ENCODE measurements at places on chromosomes 4 and X.

DNA sequence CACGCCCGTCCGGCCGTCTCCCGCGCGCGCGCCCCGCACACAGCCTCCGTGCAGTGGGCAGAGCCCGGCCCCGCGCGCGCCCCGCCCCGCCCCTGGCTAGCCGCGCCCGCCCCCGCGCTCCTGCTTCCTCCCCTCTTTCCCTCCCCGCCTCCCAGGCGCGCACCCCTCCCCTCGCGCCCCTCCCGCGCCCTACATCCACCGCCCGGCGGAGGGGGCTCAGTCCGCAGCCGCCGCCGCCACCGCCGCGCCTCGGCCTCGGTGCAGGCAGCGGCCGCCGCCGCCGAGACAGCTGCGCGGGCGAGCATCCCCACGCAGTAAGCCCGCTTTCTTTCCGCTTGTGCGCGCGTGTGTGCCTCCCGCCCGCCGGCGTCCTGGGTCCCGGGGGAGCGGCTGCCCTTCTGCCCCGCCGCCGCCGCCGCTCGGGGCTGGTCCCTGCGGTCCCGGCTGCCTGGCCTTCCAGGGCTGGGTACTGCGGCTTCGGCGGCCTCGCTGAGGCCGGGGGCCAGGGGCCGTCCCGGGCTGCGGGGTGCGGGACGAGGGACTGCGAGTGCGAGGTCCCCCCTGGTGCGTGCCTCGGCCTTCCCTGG lies at the start of gene FHL1:
Gene FHL1 (plus strand): TSS at position 219 of the 587 bp plus-strand sequence.
- no peak for DNase-seq

GRCh38 chr4:167424341-167425256 lies 190.3 kb upstream of the SPOCK3 start:
- DNase-seq = peak; percentile 15

- no peak for DNase-seq
These were observed 119.5 kb upstream of the MAP9 start for GRCh38 chr4:155496294-155496626.

DNA sequence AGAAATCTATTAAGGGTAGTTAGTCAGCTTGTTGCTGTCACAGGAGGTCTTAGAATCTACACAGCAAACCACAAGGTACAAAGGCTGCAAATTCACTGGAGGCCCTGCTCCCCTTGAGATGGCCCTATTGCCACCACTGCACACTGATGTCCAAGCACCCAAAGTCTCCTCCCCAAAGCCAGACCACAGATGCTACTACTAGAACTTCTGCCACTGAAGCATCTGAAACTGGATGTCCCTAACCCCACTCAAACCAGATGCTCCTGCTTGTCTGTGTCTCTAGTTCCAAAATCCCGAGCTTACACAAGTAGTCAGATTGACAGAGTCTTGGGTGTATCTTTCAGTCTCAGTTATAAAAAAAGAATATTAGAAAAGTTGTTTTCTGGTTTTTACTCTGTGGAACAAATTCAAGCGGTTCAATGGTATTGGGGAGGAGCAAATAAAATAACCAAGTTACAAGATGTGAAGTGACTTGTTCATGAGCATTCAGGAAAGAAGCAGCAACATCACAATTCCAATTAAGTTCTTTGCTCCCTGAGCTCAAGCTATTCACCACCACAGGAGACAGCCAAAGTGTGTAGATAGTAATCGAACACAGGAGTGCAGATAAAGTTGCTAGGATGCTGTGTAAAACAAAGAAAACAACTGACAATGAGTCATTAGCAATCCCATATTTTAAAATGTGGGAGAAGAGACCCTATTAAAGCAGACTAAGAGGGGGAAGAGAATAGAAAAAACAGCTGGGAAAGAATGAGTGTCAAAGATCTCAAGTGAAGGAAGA lies 352.3 kb downstream of the PDGFC start:
- no peak for DNase-seq

- no peak for DNase-seq
These were observed 548.3 kb upstream of the SLIT2 start for GRCh38 chr4:19703391-19703790.

DNA sequence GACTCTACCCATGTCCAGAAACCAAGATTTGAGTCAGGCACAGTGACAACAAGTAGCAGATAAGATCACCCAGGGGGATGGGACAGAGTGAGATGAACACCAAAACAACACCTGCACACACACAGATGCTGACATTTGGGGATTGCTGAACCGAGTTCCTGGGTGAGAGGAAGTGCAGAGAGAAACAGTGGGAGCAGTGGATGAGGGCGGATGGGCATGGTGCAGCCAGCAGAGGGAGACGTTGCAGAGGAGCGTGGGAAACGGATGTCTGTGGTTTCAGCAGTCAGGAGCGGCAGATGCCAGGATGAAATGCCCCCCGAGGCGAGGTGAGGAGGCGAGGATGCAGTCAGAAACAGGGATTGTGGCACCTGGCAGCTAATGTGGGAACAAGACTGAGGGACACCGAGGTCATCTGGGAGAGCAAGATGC lies 78.6 kb upstream of the STS start:
- DNase-seq = no peak

GRCh38 chr4:108830509-108831244 lies 67.8 kb upstream of the ETNPPL start:
- DNase-seq = peak; percentile 55

GRCh38 chr4:113878668-113879067 lies 100.8 kb downstream of the ARSJ start:
- peak; percentile 11 for DNase-seq

- no peak for DNase-seq
These were observed 1.9 kb upstream of the STOX2 start for GRCh38 chr4:183903021-183903760.

- peak; percentile 67 for DNase-seq
These were observed at the start of gene TMEM131L for GRCh38 chr4:153466081-153466948. TMEM131L (plus strand) TSS chr4:153466360; CDS start chr4:153466398, 38 bp downstream.

- DNase-seq = no peak
These were observed 62.6 kb downstream of the COQ2 start for GRCh38 chr4:83221897-83222441.

DNA sequence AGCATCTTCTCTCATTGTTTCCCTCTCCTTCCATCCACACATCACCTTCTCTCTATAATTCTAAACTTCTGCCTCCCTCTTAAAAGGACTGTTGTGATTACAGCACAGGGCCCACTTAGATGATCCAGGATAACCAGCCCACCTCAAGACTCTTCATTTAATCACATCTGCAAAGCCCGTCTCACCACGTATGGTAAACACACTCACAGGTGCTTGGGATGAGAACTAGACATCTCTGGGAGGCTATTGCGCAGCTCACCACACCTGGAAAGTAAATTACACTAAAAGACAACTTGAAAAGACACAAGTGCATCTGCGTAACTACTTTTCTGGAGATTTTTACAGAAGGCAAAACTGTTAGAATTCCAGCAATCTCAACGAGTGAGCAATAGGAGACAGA lies 15.4 kb upstream of the C1QTNF7 start:
- DNase-seq = no peak

DNA sequence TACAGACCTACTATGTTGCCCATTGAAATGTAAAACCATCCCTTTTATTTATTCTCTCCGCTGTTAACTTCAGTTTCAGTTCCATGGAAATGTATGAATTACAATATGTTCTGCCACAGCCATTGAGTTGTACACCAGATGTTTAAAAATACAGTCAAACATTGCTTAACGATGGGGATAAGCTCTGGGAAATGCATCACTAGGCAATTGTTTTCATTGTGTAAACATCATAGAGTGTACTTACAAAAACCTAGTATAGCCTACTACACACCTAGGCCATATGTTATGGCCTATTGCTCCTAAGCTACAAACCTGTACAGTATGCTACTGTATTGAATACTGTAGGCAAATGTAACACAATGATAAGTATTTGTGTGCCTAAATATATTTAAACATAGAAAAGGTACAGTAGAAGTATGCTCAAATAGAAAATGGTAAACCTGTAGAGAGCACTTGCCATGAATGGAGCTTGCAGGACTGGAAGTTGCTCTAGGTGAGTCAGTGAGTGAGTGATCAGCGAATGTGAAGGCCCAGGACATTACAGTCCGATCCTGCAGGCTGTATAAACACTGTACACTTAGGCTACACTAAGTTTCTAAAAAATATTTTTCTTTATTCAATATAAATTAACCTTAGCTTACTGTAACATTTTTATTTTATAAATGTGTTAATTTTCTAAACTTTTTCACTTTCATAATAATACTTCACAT lies 2.7 kb upstream of the PF4V1 start:
- no peak for DNase-seq

DNA sequence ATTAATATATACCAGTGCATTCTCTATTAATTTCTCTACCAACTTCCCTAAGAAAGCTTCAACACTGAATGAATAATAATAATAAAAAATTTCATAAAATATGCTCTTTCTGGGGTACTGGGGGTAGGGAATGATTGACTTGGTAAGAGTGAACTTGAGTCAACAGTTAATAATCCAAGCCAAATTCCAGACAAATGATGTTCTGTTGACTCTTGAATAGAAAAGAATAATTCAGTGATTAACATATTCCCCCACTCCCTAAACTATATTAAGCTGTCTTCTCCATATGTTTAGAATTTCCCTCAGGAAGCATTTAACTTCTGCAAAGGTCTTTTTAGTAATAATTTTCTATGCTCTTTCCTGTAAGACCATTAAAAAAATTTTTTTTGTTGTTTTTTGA lies 12.3 kb downstream of the PGRMC2 start:
- no peak for DNase-seq

- DNase-seq = no peak
These were observed 248.6 kb downstream of the ADAMTS3 start for GRCh38 chr4:72320223-72320948.

DNA sequence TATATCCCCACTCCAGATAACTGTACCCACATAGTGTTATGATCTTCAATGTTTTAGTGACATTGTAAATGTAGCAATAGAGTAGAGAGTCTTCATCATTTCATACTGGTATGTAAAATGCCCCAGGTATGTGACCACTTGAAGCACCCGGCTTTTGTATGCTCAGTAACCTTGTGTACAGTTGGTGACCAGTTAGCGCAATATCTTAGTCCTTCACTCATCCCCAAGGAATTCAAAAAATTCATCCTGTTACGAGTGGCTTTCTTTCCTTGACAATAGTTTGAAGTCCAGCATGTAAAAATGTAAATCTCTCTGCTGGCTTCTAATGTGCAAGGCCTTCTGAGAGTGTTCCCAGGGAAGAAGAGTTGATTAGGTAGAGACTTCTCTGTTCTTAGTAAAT lies 145.6 kb downstream of the ARX start:
- DNase-seq = no peak

DNA sequence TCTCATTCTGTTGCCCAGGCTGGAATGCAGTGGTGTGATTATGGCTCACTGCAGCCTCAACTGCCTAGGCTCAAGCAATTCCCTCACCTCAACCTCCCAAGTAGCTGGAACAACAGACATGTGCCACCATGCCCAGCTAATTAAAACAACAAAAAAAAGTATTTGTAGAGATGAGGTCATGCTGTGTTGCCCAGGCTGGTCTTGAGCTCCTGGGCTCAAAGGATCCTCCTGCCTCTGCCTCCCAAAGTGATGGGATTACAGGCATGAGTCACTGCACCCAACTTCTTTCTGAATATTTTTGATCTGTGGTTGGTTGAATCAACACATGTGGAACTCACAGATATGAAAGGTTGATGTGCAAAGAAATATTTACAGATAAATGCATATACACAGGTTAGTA lies 18.5 kb upstream of the SEPTIN11 start:
- DNase-seq = no peak

GRCh38 chrX:11589641-11590040 lies 76.1 kb downstream of the ARHGAP6 start:
- peak; percentile 57 for DNase-seq

- DNase-seq = no peak
These were observed 382.2 kb upstream of the SPOCK3 start for GRCh38 chr4:167616476-167616875.

DNA sequence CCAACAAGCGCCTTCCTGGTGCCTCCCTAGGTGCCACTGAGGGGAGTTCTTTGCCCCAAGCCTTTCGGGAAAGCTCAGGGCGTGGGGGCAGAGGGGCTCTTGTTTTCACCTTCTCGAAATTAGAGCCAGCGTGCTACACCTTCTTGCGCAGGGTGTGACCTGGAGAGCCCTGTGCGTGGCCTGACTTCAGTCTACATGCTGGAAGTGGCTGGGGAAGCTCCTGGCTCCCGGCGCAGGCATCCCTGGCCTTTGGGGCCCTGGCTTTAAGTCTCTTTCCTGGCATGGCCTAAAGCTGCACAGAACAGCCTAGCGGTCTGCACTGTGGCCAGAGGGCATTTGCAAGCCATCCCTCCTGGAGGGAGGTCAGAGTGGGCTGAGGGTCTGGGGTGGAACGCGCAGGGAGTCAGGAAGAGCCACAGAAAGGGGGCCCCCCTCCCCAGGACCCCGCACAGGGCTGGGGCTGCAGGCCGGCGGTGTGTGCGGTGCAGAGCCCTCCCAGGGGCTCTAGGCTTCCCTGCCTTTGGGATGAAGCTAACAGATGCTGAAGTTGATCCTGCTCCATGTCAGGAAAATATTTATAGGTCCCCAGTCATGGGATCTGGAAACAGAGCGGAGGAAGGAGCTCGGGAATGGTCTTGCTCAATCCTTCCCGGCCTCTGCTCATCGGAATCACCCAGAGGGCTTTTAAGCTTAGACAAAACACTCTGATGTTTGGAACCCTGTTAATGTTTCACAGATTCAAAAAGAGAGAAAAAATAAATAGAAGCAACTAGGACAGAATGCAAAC lies 781 bp upstream of the SPON2 start:
- DNase-seq = no peak

GRCh38 chrX:101357166-101357795 lies 8.7 kb upstream of the TIMM8A start:
- DNase-seq = no peak

- no peak for DNase-seq
These were observed 41.0 kb downstream of the TXLNG start for GRCh38 chrX:16827225-16827624.

GRCh38 chrX:110414679-110415439 lies 56.2 kb downstream of the RTL9 start:
- DNase-seq = no peak

DNA sequence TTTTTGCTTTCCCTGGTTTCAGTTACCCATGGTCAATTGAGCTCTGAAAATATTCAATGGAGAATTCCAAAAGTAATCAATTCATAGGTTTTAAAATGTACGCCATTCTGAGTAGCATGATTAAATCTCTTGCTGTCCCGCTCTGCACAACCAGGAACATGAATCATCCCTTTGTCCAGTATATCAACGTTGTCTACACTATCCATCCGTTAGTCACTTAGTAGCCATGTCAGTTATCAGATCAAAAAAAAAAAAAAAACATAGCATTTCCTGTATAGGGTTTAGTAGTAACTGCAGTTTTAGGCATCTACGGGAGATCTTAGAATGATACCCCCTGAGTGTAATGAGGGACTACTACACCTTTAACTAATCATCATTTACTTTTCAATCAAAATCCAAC lies 15.1 kb downstream of the LAMP2 start:
- DNase-seq = no peak

DNA sequence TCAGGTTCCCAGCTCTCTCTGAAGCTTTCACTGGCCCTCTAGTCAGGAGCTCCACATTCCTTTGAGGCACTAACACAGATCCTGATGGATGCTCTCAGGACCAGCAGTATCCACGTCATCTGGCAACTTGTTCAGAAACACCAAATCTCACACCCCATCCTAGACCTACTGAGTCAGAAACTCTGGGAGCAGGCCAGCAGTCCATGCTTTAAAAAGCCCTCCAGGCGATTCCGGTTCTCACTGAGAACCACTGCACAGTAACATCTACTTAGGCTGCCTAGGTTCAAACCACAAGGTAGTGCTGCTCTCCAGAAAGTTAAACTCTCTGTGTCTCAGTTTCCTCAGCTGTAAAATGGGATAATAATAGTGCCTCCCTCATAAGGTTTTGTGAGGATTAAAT lies 55.3 kb downstream of the CCDC158 start:
- no peak for DNase-seq
